Activated CD4-positive, alpha-beta T cell treated with anti-CD3 and anti-CD28 coated beads, Interleukin-2, amount 10 ng/mL, durations not matched to agents 24 days and 14 days (primary cell): ENCODE measurements at places on chromosomes 1 and 21.

- H3K36me3 ChIP-seq = peaks cover 46% of the 10 kb centered on the region
- H3K4me1 ChIP-seq = peaks cover 39% of the 10 kb centered on the region
- no peaks in the 10 kb centered on the region for H3K27me3 ChIP-seq
- peak overlapping the region; percentile 77 for H3K4me3 ChIP-seq
- peak overlapping the region; percentile 93 for H3K27ac ChIP-seq
- no peak for DNase-seq
These were observed 9.8 kb downstream of the ECE1 start for GRCh38 chr1:21280482-21280881.

GRCh38 chr1:149845416-149845815, 54.0 kb upstream of the BOLA1 start:
- no peaks in the 10 kb centered on the region for H3K27me3 ChIP-seq
- peaks cover 38% of the 10 kb centered on the region for H3K36me3 ChIP-seq
- H3K4me1 ChIP-seq = peaks cover 54% of the 10 kb centered on the region

- no peak overlapping the region for H3K27ac ChIP-seq
- no peak overlapping the region for H3K4me3 ChIP-seq
- H3K4me1 ChIP-seq = peaks cover 5% of the 10 kb centered on the region
- DNase-seq = no peak
- peaks cover 20% of the 10 kb centered on the region for H3K27me3 ChIP-seq
These were observed 126.7 kb downstream of the CDC42BPA start for GRCh38 chr1:227191607-227192006.

DNA sequence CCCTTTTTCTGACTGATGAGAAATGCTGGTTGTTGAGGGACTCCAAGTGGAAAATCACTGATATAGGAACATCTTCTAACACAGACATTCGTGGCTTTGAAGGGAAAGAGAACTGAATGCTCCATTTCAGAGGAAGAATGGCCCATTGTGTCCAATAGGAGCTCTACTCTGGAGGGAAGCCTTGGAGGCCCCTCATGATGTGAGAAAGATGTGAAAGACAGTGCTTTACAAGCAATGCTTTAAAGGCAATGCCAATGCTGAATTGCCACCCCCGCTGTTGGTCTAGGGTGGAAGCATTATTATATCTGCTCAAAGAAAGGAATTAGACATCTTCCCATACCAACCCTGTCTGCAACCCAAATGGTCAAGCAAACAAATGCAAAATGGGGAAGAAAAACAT, 13.7 kb downstream of the NMNAT2 start:
- H3K4me1 ChIP-seq = no peaks in the 10 kb centered on the region
- DNase-seq = no peak
- H3K27me3 ChIP-seq = peaks cover 31% of the 10 kb centered on the region
- H3K4me3 ChIP-seq = no peak overlapping the region
- H3K36me3 ChIP-seq = no peaks in the 10 kb centered on the region
- H3K27ac ChIP-seq = no peak overlapping the region

- no peaks in the 10 kb centered on the region for H3K27me3 ChIP-seq
- H3K4me3 ChIP-seq = no peak overlapping the region
- H3K36me3 ChIP-seq = no peaks in the 10 kb centered on the region
- H3K4me1 ChIP-seq = no peaks in the 10 kb centered on the region
These were observed 367.6 kb downstream of the PTBP2 start for GRCh38 chr1:97089173-97089572.

GRCh38 chr1:8378981-8379470, 61.1 kb downstream of the SLC45A1 start:
- peaks cover 16% of the 10 kb centered on the region for H3K36me3 ChIP-seq
- no peak overlapping the region for H3K4me3 ChIP-seq
- peaks cover 51% of the 10 kb centered on the region for H3K4me1 ChIP-seq
- no peak for DNase-seq
- H3K27me3 ChIP-seq = no peaks in the 10 kb centered on the region
- H3K27ac ChIP-seq = peak overlapping the region; percentile 14
